ENCODE measurements at places on chromosomes 2 and 18.
A peak's percentile ranks its signal among the peaks of the same experiment; 100 is the strongest.

DNA sequence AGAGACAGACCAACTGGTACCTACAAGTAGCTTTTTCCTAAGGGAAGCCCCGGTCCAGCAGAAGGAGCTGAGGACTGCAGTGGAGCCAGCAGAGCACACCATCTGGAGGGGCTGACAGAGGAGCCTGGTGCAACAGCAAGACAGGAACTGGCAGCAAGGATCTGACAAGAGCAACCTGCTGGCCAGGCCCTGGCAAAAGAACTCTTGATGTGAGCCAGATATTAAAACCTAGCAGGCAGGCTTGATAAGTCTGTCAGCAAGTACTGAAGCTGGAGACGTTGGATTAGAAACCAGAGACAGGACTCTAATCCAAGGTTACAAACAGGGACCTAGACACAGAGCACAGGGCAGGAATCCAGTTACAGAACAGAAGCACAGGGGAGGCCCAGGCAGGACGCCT lies 260.7 kb upstream of the MGAT5 start:
- no peak for DNase-seq

- DNase-seq, result peak; percentile 92
Observed at GRCh38 chr2:156331572-156332283, 793 bp downstream of the NR4A2 start.

DNA sequence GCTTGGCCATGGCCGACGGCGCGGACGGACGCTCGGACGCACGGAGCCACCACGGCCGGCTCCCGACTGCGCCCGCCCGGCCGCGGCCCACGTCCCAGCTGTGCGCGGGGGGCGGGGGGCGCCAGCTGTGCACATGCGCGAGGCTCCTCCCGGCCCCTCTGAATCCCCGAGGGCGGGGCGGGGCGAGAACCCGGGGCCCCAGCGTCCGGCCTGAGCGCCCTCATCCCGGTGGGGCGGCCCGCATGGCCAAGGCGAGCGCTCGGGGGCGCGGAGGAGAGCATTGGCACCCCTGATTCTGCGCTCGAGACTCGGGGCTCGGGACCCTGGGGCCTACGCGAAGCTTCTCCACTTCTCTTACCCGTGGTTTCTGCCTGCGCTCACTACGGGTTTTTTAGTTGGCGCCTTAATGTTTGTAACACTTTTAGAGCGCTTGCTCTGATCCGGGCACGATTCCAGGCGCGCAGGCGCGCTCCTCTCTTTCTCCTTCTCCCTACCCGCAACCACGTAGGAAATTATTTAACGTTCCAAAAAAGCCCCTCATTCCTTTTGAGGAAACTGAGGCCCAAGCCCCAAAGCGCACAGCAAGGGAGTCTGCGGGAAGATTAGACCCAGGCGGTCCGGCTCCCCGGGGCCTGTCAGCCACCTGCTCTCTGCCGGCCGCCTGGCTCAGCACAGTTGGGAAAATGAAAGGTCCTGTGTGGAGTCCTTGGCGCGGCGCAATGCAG lies at the start of gene PXDN:
PXDN (minus strand) TSS at position 70 of the 725 bp plus-strand sequence; CDS start at position 10, 60 bp downstream.
- peak; percentile 79 for DNase-seq

- no peak for DNase-seq
Observed at GRCh38 chr18:49865401-49865800, 52.1 kb upstream of the ACAA2 start.

DNA sequence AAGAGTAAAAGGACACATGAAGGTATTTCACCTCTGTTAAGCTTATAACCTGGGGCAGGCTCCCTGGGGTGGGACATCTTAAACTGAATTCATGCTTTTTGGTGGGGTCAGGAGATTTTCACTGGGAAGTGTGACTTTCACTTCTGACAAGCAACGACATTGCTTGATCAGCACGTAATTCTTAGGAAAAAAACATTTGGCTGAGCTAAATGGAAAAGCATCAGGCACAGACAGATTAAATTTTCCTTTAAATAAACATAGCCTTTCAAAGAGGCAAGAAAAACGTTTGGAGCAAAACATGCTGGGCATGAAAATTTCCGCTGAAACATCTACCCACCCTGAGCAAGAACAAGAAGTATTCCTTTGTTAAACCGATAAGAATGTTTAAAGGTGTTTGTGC lies 674.0 kb upstream of the CELF4 start:
- DNase-seq, result no peak

DNA sequence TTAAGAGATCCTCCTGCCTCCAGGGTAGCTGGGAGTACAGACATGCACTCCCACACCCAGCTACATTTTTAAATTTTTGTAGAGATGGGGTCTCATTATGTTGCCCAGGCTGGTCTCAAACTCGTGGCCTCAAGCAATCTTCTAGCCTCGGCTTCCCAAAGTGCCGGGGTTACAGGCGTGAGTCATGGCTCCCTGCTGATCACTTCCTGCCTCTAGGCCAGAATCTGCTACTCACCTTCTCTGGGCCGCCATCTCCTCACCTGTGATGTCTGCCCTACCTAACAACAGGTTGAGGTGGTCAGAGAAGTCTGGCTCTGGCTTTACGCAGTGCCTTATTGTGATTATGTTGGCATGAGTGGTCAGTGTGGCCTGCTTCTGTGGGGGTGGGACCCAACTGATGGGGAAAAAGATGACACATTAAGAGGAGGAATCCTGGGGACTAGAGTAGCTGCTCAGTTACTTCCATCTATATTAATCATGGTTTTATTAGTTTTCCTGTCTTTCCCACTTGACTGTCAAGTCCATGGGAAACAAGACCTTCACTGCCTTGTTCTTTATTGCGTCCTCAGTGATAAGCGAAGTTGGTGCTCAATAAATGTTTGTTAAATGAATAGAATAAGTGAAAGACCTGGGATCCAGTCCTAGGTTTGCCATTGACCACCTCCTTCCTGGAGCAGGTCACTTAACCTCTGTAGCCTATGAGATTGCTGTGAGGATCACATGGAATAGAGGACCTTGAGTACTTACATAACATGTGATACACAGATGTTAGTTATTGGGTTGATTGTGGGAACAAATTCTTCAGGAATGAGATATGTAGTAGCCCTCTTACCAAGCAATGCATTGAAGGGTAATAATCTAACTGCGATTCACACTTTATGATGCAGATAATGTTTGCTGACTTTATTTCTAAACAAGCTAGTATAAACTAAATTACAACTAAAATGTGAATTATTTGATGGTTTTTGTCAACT lies 15.7 kb downstream of the KCTD1 start:
- no peak for DNase-seq

DNA sequence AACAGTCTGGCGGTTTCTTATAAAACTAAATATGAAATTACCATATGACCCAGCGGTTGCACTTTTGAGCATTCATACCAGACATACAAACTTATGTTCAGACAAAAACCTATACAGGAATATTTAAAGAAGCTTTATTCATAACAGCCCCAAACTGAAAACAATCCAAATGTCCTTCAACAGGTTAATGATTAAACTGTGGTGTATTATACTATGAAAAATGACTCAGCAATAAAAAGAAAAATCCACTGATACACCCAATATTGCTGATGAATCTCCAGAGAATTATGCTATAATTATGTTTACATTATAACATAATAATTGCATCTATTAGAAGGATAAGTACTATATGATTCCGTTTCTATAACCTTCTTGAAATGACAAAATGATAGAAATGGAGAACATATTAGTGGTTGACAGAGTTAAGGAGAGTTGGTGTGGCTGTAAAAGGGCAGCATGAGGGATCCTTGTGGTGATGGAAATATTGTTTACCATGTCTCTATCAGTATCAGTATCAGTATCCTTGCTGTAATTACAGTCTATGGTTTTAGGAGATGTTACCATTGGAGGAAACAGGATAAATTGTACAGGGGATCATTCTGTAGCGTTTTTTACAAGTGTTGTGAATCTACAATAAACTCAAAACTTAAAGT lies 127.1 kb downstream of the DSC3 start:
- DNase-seq, result no peak

- no peak for DNase-seq
Observed at GRCh38 chr18:50638884-50639420, 79.1 kb downstream of the MAPK4 start.

- DNase-seq, result no peak
Observed at GRCh38 chr2:9346885-9347284, 76.4 kb downstream of the ITGB1BP1 start.

- no peak for DNase-seq
Observed at GRCh38 chr2:75641587-75641986, 5.0 kb upstream of the MRPL19 start.

GRCh38 chr2:125652280-125652679 lies 1003.7 kb upstream of the GYPC start:
- DNase-seq, result no peak

DNA sequence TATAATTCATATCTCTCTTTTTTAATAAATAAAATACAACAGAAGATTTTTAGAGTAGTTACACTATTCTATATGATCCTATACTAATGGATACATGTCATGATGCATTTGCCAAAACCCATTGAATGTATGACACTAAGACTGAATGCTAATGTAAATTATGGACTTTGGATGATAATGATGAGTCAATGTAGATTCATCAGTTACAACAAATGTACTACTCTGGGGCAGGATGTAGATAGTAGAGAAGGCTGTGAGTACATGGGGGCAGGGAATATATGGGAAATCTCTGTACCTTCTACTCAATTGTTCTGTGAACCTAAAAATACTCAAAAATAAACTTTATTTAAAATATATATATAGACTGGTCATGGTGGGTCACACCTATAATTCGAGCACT lies 45.6 kb upstream of the NEDD4L start:
- no peak for DNase-seq

DNA sequence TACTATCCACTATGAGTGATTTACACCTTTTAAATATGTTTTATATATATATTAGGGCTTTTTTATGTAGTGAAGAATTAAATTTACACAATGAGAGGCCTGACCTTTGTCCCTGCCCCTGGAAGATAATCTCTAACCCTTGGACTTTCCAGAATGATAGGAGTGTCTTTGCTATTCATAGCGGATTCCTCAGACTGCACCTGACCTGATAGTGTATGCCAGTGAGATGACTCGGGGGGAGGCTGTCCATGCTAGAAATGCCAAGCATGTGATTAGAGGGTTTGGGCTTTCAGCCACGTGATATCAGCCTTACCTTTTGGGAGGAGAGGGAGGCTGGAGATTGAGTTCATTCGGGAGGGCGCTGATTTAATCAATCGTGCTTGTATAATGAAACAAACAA lies 44.1 kb upstream of the LHCGR start:
- DNase-seq, result no peak

DNA sequence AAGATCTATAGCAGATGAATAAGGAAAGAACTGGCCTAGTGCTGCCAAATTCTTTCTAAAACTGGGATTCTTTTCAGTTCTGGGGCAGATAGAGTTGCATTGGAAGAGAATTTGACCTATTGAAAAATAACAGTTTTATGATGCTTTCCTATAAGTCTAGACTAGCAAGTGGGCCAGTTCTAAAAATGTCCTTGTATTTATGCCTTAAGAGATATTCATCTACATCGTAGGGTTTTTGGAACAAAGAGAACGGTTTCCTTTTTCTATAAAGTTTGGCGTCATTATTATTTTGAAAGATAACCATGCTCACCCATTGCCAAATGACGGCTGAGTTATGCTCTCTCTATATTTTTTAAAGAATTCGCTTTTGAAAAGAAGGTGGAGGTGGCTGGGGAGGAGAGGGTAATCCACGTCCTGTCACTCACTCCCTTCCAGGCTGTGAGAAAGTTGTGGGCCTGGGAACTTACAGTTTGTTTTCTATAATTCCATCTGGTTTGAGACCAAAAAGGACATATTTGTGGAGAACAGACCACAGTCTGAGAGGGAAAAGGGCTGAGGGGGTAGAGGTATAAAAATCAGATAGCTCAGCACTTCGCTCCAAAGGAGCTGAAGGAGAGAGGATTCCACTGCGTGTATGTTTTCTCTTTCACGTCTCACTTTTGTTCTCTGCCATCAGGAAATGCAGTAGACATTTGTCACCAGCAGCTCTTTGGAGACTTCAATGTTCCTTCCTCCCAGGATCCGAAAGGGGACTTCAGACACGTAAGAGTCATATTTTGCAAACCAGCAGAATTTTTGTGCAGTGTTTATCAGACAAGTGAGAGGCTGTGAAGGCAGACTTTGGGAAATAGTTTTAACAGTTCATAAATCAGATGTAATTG lies 281.9 kb upstream of the FN1 start:
- no peak for DNase-seq

GRCh38 chr2:151833984-151834383 lies 5.8 kb upstream of the ARL5A start:
- DNase-seq, result no peak

DNA sequence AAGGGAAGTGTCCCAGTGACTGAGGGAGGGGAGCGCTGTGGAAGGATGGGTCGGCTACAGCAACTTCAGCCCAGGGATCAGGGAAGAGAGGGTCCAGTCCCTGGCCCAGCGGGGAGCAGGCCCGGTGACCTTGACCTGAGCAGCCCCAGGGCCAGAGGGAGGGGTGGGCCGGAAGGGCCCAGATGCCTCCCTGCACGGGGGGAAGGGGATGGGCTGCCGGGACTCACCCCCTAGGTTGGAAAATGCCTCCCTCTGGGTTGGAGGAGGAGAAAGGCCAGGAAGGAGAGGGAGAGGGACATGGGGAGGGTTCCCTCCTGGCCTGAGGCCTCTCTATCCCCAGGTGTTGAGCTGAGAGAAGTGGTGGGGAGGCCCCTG lies 19.8 kb downstream of the GPC1 start:
- DNase-seq, result no peak

- no peak for DNase-seq
Observed at GRCh38 chr2:9300829-9301453, 94.3 kb downstream of the ASAP2 start.

DNA sequence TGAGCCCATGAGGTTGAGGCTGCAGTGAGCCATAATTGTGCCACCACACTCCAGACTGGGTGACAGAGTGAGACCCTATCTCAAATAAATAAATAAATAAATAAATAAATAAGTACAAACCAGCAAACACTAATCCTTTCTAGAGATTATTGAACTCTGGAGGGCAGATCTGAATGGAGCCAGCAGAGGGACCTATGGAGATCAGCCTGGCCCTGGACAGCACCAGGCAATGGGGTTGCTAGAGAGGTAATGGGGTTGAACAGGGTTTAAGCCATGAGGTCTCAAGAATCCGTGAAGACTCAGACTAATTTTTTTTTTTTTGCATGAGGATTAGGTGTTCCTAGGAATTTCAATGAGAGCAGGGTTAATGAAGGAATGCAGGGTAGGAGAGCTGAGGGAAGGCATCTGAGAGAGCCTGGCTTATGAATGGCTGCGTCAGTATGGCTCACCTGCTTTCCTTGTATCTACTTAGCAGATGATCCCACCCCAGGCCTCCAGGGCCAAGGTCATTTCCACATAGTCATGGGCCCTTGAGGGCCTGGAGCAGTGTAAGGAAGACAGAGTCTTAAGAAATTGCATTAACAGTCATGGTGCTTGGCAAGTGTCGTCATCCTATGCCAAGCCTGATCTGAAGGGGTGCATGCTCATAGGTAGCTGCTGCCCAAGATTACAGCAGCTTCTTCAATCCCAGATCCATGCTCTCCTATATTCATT lies 34.6 kb upstream of the IL37 start:
- DNase-seq, result no peak

Data from suprapubic skin (tissue), 4 donors.